ENCODE measurements at places on chromosomes 4 and X. TPM values are rescaled to one million over a fixed set of nuclear protein-coding genes. Genes with fewer than 3 reads are reported as not detected.

DNA sequence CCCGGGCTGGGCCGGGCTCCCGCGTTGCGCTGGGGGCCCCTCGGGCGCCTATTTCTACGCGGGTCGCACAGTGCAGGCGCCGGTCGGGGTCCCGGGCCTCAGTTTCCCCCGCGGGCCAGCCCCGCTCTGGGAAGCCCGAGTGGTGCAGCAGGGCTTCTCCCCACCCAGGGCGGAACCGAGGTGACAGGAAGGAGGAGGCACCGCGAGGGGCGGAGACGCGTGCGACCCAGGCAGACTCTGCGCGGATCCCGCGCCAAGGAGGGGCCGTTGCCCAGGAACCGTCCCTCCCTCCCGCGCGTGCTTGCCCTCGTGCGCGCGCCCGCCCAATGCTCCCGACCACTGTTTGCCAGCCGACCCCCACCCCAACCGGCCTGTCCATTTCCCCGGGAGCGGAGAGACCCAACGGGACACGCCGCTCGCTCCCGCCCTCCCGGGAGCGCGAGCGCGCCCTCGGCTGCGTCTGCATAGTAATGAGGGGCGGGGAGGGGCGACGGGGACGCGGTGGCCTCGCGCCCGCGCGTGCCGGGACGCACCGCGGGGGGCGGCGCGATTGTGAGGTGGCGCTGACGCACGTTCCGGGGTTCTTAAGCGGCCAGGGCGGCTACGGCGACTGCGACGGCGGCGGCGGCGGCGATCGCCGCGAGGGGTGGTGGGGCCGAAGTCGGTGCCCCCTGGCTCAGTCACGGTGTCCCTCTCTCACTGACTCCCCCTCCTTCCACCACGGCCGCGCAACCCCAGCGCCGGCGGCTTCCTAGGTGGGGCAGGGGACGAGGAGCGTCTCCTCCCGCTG is at the start of gene CPEB2:
Gene CPEB2 (plus strand): TSS at position 613 of the 790 bp plus-strand sequence. CDS start 193 bp downstream, outside the sequence.
- H3K36me3 ChIP-seq: no peaks in the 10 kb centered on the region
- peak within 1 kb of the TSS; percentile 82 for H3K4me3 ChIP-seq
- peak within 1 kb of the TSS; percentile 100 for H3K27ac ChIP-seq

DNA sequence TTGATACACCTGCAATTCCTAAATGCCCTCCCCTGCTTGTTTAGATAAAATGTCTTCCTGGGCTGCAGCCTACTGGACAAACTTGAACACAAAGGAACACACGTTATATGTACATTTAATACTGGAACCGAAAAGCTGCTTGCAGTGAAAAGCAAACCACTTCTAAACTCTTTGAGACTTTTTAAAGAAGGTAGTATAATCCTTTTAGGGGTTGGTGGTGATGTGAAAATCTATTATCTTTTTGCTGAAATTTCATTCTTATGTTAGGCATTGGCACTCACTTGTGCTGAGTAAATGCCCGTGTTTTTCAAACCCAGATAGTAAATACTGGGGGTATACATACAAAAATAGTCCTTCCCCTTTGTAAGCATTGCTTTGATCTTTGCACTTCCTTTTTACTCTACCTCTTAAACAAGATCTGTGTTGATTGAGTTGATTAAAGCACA is 2.2 kb downstream of the NFKB1 start:
- H3K4me1 ChIP-seq: peaks cover 20% of the 10 kb centered on the region

Gene POU3F4
- total RNA-seq: not detected

- no peak for DNase-seq
- peaks cover 7% of the 10 kb centered on the region for H3K4me1 ChIP-seq
- H3K4me3 ChIP-seq: no peak overlapping the region
- H3K27ac ChIP-seq: no peak overlapping the region
- no peaks in the 10 kb centered on the region for H3K27me3 ChIP-seq
These were observed 31.8 kb downstream of the STAG2 start for GRCh38 chrX:123993326-123993725.

DNA sequence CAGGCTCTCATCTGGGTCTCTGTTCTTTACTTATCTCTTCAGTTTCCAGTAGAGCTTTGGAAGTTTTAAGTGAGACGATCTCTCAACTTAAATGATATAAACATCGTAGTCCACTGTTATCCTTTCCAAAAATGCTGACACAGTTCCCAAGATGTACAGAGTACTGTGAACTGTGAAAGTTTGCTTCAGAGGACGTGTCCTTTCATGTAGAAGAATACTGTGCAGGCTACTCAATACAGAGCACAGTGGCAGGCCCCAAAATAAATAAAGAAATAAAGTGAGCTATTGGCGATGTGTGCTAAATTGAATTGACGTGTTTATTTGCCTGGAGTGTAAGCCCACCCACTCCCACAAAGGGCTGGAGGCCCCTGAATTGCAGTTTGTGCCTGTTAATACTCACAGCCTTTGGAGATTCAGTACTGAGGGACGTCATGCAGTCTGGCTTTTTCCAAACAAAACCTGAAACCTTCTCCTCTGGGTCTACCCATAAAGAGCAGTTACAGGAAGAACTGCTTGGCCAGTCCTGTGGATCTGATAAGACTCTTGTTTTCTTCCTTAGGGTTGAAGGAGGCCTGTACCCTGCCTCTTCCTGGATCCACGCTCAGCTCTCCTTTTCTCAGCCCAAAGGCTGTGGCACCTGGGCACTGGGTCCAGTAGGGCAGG is 66.1 kb downstream of the SOWAHB start:
- H3K4me1 ChIP-seq: no peaks in the 10 kb centered on the region
- no peak overlapping the region for H3K27ac ChIP-seq
- H3K36me3 ChIP-seq: no peaks in the 10 kb centered on the region
- no peak for DNase-seq
- H3K4me3 ChIP-seq: no peak overlapping the region
- H3K27me3 ChIP-seq: no peaks in the 10 kb centered on the region

Gene MAGEA11
- not detected for total RNA-seq

GRCh38 chr4:26459054-26459755 is 31.1 kb downstream of the CCKAR start:
- DNase-seq: peak; percentile 61
- H3K27ac ChIP-seq: no peak overlapping the region
- H3K27me3 ChIP-seq: no peaks in the 10 kb centered on the region
- no peaks in the 10 kb centered on the region for H3K36me3 ChIP-seq
- peak overlapping the region; percentile 17 for H3K4me3 ChIP-seq
- peaks cover 3% of the 10 kb centered on the region for H3K4me1 ChIP-seq

DNA sequence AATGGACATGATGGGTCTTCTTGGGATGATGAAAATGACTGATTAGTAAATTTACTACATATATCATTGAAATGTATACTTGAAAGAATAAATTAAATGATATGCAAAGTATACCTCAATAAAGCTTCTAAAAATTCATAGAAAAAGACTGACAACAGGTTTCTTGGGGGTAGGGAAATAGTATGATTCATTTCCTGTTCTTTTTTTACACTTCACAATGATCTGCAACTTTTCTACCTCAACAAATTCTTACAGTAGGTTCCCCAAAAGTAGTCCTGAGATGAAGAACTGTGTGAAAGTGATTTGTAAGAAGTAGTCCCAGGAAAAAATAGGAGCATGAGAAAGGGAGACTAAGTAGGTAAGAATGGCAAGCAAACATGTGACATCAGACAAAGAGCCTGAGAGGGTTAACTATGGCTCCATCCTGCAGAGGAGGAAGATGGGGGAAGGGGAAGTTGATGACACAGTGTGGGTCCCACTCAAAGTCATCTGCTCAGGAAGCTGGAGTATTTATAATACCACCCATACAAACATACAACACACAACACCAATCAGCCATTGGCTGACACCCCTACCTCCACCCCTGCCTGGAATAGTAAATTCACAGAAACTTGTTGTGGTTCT is 73.9 kb downstream of the ARHGAP6 start:
- no peak for DNase-seq
- no peaks in the 10 kb centered on the region for H3K4me1 ChIP-seq
- H3K27ac ChIP-seq: no peak overlapping the region
- H3K36me3 ChIP-seq: no peaks in the 10 kb centered on the region
- H3K27me3 ChIP-seq: no peaks in the 10 kb centered on the region

DNA sequence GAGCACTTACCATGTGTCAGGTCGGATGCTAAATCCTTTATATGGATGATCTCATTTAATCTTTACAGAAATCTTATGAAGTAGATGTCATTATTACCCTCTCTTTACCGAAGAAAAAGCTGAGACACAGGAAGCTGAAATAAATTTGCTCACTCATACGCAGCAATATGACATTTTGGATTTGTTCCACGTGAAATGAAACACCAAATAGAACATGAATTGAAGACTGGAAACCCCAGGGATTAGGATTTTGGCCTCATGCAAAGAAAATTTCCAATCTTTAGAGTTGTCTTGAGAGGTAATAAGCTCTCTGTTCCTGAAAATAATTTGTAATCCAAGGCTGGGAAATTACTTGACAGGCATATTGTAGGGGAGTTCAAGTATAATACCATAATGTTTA is 354.4 kb upstream of the CLNK start:
- H3K4me3 ChIP-seq: no peak overlapping the region
- no peaks in the 10 kb centered on the region for H3K36me3 ChIP-seq
- no peak overlapping the region for H3K27ac ChIP-seq
- no peaks in the 10 kb centered on the region for H3K27me3 ChIP-seq
- DNase-seq: no peak

- H3K27ac ChIP-seq: no peak overlapping the region
- H3K4me1 ChIP-seq: no peaks in the 10 kb centered on the region
- H3K36me3 ChIP-seq: no peaks in the 10 kb centered on the region
These were observed 230.6 kb downstream of the PTTG2 start for GRCh38 chr4:38190717-38191178.

Gene CT45A3
- not detected for total RNA-seq

DNA sequence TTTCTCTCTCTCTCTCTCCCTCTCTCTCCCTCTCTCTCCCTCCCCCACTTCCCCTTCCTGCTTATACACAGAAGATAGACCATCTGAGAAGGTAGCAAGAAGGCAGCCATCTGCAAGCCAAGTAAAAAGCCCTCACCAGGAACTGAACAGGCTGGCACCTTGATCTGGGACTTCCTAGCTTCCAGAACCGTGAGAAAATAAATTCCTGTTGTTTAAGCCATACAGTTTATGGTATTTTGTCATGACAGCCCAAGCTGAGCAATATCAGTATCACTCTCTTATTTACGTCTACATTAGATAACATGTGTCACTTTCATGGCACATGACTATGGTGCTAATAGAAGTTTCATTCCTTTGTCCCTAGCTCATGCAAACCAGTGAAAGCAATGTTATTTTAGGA is 581.1 kb downstream of the INPP4B start:
- H3K4me1 ChIP-seq: no peaks in the 10 kb centered on the region
- H3K27ac ChIP-seq: no peak overlapping the region
- DNase-seq: no peak
- H3K4me3 ChIP-seq: no peak overlapping the region
- H3K27me3 ChIP-seq: no peaks in the 10 kb centered on the region

GRCh38 chr4:153440475-153440874 is 25.7 kb upstream of the TMEM131L start:
- H3K4me1 ChIP-seq: peaks cover 44% of the 10 kb centered on the region
- H3K4me3 ChIP-seq: no peak overlapping the region
- peak overlapping the region; percentile 97 for H3K27ac ChIP-seq
- H3K27me3 ChIP-seq: no peaks in the 10 kb centered on the region
- no peaks in the 10 kb centered on the region for H3K36me3 ChIP-seq

Gene SMIM10L2A
- total RNA-seq: 0.53 TPM

- no peaks in the 10 kb centered on the region for H3K4me1 ChIP-seq
- no peak for DNase-seq
- H3K36me3 ChIP-seq: no peaks in the 10 kb centered on the region
- no peaks in the 10 kb centered on the region for H3K27me3 ChIP-seq
These were observed 111.9 kb downstream of the SORBS2 start for GRCh38 chr4:185700048-185700447.

Gene ZNF711
- 7.0 TPM for total RNA-seq

Gene USP51
- total RNA-seq: 3.2 TPM

GRCh38 chrX:113728937-113729336 is 854.9 kb upstream of the HTR2C start:
- no peak overlapping the region for H3K4me3 ChIP-seq
- no peak for DNase-seq
- no peaks in the 10 kb centered on the region for H3K36me3 ChIP-seq

Gene MAGEA3
- not detected for total RNA-seq

DNA sequence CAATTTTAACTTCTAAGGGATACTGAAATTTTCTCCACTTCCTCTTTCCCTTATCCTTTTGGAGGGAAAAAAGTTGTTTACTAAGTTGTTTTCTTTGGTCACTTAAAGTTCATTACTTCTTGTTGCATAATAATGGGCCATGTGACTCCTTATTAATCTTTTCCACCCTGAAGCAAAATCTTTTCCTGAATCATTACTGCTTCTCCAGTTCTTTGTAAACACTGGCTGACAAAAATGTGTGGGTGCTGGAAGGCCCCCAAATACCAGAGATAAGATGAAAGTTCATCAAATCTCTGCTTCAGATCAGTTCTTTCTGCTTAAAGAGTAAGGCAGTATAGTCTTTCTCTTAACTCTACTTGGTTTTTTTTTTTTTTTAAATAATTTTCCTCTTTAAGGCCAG is 108.9 kb upstream of the NHS start:
- no peaks in the 10 kb centered on the region for H3K4me1 ChIP-seq
- H3K27me3 ChIP-seq: no peaks in the 10 kb centered on the region
- no peak overlapping the region for H3K27ac ChIP-seq

DNA sequence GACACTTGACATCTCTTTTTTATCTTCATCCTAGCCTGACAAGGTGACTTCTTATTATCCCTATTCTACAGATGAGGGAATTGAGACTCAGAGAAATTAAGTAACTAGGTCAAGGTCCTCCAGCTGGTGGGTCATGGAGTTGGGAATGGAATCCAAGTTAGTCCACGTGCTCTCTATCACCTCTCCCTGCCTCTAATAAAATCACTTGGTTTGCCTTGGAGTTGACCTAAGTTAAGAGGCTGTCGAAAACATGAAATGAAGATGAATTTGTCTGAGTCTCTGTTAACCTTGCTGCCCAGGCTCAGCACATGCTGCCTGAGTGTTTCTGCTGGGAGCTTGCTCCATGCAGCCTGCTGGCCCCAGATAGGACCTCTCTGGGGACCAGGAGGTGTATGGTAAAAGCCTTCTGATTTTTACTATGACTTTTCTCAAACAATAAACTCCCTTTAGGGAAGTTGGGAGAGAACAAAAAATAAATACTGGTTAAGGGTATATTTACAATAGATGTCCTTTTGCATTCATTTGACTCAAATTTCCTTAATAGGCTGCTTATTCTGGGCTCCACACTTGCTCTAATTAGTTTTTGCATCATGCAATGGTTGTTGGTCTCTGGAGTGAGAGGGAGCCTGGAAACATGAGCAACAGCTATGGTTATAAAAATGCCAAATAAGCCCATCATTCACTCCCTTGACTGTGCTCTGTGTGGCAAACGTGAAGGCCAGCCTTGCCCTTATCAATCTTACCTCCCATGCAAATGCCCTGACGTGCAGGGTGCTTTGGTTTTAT is 61.6 kb upstream of the DHX15 start:
- H3K36me3 ChIP-seq: no peaks in the 10 kb centered on the region
- no peaks in the 10 kb centered on the region for H3K4me1 ChIP-seq
- H3K27ac ChIP-seq: no peak overlapping the region

Data from B cell (primary cell).